ENCODE measurements at places on chromosomes 12 and 14.

DNA sequence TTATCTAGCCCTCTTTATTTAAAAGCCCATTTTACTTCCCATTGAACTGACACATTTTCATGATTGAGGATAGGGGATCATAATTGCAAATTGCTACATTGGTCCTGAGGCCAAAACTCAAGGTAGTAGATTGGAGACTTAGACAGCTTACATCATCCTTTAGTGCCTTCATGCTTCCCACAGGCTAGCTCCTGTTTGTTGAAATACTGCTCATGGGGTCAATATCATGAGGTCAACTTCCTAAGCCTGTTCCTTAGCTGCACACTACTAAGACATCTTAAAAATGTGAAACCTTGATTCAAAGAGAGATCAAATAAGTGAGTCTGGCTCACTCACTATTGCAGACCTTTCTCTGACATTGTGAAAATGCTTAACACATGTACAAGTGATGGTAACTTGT lies 113.0 kb downstream of the TBC1D30 start:
- no peak for DNase-seq

GRCh38 chr12:101889211-101889752 lies 11.9 kb downstream of the DRAM1 start:
- DNase-seq = no peak

DNA sequence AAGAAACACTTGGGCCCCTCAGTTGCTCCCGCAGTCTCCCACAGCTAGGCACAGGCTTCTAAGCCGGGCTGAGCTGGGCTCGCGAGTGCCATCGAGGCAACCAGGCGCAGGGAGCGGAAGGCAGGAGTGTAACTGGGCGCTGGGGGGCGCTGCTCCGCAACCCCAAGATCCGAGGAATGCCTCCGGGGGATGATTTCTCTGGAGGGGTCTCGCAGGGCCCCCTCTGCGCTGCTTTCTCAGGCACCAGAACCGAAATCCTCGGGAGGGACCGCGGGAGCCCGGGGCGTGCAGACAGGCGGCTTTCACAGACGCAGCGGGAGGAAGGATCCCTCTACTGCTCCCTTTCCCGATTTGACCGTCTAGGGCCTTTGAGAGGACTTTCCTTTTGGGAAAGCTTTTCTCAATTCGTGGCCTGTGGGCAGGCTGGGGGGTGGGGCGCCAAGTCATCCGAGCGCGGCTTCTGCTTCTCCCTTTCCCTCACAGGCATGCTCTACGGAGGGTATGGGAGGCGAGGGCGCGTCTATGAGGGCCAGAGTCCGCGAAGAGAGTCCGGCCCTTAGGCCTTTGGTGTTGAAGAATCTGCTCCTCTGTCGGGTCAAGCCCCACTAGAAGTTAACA lies 4.3 kb upstream of the NKX2-1 start:
- no peak for DNase-seq

DNA sequence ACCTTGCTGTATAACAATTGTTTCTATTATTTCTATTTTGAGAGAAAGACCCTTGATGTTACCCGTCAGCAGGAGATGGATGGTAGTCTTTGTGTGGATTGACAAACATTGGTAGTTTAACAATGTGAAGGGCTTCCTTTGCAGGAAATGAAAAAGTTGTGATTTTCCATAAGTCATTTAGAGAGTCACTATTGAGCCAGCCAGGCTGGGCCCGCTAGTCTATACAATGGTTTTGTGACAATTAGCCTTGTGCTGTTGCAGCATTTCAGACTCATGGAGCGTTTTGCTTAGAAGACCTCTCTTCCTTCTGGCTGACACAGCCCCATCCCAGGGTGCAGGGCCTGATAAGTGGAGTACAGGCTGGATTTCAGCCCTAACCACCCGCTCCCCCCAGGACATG lies 18.3 kb upstream of the SLC38A2 start:
- DNase-seq = no peak

GRCh38 chr12:62686938-62687337 lies 220.3 kb downstream of the MON2 start:
- no peak for DNase-seq

DNA sequence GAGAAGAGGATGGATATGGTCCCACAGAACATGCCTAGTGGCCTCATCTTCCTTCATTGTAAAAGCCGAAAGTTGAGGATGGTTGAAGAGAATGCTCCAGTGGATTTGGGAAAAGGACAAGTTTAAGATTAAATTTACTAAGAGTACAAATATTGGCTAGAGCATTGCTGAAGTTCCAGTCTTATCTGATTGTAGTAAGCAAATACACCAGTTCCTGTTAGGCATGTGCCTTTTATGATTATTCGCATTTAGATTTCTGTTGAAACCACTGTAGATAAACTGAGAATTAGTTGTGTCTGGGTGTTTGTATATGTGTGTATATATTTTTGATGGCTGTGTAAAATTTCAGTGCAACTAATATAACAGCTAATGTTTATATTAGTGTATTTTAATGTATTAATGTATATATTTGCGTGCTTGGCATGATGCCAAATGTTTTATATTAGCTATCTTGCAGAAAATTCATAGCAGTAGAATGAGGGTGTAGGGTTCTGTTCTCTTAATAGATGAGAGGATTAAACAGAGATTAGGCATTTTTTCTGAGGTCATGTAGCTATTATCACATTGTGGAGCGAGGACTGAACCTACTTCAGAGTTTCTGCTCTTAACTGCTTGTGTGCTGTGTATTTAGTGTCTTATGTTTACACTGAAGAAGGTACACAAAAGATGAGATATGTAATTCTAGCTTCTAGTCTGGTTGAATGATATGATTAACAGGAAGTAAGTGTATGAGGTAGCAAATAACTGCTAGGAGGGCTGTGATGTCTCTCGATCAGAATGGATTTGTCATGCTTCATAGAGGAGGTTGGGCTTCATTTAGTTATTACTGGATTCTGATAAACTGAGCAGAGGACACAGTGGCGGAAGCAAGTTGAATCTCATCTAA lies 21.1 kb downstream of the FKBP3 start:
- no peak for DNase-seq

DNA sequence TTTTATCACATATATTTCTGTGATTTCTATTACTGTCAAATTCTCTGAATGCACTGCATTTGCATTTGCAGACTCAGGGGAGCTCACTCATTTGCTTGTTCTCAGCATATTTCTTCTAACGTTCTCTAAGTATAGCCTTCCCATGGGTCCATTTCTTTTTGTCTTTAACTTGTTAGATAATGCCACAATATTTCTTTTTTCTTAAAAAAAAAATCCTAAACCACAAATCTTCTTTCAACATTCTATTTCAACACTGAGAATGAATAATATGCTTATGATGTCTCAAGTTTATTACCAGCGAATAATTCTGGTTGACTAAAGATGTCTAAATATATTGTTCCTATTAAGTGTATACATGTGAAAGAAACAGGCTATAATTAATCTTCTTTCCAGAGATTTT lies 200.2 kb downstream of the ANO6 start:
- no peak for DNase-seq

DNA sequence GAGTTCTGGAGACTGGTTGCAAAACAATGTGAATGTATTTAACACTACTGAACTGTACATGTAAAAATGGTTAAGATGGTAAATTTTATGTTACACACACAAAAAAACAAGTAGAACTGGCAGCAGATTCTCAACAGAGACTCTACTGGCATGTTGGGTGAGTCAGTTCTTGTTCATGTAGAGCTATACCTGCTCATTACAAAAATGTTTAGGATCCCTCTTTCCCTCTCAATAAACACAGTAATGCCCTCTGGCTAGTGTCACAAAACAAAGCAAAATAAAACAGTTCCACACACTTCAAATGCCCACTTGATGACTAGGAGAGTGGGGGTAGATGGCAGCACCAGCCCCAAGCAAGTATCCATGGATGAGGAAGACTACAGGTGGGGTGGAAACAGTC lies 13.7 kb upstream of the ZNF740 start:
- no peak for DNase-seq

DNA sequence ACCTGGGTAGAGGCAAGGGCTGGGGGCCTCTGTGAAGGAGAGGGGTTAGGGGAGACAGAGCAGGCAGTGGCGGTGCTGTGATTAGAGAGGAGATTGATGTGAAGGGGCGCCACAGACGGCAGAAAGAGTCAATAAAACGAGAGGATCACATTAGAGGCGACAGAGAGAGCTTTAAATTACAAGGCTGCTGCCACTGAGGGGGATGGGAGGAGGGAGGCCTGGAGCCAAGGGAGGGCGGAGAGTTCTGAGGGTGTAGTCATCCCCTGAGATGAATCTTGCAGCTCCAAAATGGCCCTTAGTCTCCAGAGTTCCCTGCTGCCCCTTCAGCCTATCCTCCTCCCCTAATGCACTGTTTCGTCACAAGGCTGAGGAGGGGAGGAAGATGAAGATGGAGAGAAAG lies 12.8 kb downstream of the ZFHX2 start:
- DNase-seq = no peak

- no peak for DNase-seq
Measured at GRCh38 chr12:10320643-10321042, 13.0 kb downstream of the KLRD1 start.

GRCh38 chr12:126093908-126094307 lies 1028.7 kb downstream of the AACS start:
- no peak for DNase-seq

DNA sequence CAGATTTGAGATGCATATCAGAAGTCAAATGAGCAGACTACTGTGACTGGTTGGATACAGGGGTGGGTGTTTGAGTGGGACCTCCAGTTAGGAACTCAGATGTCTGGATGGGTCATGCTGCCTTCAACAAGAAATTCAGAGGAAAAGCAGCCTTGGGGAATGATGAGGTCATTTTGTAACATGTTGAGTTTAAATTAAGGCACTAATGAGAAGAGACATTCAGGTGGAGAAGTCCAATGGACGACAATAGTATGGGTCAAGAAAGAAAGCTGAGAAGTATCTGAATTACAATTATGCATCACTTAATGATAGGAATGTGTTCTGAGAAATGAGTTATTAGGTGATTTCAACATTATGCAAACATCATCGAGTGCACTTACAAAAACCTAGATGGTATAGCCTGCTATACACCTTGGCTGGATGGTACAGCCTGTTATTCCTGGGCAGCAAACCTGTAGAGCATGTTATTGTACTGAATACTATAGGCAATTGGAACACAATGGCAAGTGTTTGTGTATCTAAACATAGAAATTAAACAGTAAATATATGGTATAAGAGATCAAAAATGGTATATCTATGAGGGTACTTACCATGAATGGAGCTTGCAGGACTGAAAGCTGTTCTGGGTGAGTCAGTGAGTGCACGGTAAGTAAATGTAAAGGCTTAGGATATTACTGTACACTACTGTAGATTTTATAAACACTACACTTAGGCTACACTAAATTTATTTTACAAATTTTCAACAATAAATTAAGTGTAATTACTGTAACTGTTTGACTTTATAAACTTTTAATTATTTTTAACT lies 414.7 kb downstream of the RAD51B start:
- DNase-seq = no peak

DNA sequence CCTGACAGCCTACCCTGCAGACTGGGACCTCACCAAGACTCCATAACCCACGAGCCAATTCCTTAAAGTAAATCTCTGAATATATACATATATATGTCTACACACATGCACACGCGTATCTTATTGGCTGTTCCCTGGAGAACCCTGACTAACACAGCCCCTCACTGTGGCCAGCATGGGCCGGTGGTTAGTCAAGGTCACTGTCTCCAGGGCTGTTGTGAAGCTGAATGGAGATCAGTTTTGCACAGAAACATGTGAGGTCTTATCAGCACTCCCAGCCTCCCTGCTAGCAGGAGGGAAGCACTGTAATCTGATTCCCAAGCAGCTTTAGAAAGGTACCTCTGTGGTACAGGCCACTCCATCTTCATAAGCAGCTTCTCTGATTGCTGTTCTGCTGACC lies 46.6 kb upstream of the PLEKHG6 start:
- no peak for DNase-seq

DNA sequence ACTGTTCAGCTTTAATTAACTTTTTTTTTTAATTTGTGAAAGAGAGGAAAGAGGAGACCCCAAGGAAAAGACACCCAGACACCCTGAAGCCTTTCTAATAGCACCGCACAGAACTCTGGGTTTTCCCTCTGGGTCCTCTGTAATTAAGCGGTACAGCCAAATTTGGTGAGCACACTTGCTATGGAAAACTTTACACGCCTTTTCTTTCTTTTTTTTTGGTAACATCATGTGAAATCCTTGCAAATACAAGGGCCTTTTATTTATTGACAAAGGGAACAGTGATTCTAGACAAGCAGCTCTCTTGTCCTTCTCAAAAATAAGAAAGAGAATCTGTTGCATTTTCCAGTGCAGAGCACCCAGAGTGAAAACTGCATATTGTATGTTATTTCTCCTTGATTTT lies 44.4 kb upstream of the CPM start:
- no peak for DNase-seq

GRCh38 chr14:59398841-59399240 lies 66.3 kb downstream of the GPR135 start:
- no peak for DNase-seq

GRCh38 chr14:49702725-49703124 lies 9.8 kb downstream of the KLHDC1 start:
- no peak for DNase-seq

DNA sequence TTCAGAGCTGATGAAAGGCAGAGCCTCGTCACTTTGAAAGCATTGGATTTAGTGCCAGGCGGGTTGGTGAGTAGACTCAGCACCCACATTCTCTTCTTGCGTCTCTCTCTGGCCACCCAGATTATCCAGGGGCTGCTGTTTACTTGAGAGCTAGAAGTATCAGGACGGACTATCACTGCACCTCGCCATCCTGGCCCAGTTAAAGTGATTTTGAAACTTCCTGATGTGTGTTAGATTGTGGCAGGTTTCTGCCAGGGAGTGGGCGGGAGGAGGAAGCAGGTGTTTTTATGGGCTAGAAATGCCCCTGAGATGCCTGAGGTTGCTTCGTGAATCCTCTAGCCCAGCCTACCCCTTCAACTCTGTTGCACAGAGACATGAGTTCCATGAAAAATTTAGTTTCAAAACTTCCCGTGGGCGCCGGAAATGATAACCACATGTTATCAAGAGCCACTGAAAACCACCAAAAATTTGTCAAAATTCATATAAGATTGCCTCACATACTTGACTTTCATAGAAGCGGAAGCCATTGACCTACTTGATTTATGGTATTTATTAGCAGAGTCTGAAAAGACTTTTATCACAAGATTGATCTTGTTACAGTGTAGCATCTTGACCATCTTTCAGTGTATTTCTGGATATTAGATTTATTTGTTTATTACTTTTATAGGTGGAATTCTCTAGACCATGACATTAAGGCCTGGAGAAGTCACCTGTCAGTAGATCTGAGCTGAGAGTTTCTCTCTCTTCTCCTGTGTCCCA lies 466.0 kb downstream of the RAD51B start:
- DNase-seq = no peak

DNA sequence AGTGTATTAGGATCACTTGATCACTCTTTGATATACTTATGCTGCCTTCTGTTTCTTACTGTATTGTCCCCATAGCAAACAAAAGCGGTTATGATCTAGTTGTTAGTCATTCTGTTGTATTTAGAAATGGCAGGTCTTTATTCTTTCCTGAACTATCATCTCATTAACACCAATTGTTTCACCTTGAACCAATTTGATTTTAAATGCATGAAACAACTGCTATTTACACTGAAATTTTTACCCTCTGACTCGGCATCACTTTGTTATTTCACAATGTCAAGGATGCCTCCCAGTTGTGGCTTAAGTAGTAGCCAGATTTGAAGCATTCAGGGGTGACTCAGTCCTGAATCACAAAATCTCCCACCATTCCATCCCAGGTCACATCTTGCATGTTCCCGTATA lies 303.5 kb downstream of the EGLN3 start:
- DNase-seq = no peak
